Umbilical cord (tissue), 2 donors: ENCODE measurements at places on chromosomes 7 and 10.
A peak's percentile ranks its signal among the peaks of the same experiment; 100 is the strongest.

- no peak for DNase-seq
These were observed 97.2 kb downstream of the DOCK4 start for GRCh38 chr7:112108981-112109380.

DNA sequence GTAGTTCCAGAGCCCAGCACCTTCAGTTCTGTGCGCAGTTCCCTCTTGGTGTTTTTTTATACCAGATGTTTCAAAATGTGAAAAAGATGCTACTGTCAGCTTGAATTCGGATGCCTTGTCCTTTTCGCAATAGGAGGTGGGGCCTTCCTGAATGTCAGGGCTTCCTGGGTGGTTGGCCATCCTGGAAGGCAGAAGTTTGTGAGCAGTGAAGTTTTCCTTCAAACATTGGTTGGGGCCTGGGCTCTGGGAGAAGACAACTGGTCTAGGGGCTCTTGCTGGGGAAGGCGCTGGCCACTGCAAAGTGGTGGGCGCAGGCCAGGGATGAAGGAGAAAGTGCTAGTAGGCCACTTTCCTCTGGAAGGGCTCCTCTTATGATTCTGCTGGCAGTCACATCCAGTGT lies 56.8 kb upstream of the JAZF1 start:
- no peak for DNase-seq

DNA sequence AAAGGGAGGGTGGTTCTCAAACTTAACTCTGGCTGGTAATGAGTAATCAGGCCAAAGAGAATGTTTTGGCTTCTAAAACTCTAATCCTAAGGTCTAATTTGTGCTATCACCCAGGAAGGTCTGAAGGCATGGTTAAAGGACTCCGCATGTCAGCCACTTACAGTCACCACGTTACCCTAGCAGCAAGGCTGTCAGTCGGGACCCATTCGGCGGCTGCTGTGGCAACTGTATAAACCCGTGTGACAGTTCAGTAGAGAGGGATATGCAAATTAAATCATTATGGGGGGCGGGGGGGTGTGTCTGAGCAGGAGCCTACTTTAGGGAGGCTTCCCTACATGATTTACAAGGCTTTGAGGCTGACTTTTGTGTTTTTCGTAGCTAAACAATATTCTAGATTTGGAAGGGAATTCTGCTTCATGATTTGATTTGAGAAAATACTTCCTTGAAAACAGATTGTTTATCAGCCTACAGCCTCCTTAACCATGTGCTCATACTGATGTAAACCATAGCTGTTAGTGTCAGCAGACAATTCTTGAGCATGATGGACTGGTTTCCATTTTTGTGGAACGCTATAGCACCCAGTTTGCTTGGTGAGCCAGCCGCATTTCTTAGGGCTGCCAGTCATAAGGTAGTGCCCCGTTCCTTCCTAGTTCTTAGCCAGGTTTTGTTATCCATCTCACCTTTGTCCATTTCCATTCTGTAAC lies 284.4 kb downstream of the USP6NL start:
- no peak for DNase-seq

GRCh38 chr10:131178521-131179331 lies 132.8 kb downstream of the TCERG1L start:
- DNase-seq, result no peak

DNA sequence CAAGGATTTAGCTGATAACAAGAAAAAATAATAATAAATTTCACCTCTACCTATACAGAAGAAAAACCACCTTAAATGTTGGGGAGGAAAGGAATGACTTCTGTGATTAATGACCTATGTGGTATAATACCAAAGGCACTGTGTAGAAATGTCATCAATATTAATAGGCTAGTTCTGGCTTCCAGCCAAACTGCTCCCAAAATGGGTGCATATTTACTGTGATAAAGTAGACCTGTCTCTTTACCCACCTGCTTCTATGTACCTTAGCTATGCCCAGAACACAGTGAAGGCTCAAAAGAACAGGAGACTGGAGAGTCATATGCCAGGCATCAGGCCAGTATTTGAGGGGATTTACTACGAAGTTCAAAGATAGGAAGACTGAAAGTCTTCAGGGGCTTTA lies 76.0 kb downstream of the ATE1 start:
- peak; percentile 57 for DNase-seq

GRCh38 chr7:112422842-112423496 lies 27.3 kb upstream of the IFRD1 start:
- DNase-seq, result peak; percentile 73

- no peak for DNase-seq
These were observed 82.9 kb downstream of the GRID1 start for GRCh38 chr10:86283466-86284287.

DNA sequence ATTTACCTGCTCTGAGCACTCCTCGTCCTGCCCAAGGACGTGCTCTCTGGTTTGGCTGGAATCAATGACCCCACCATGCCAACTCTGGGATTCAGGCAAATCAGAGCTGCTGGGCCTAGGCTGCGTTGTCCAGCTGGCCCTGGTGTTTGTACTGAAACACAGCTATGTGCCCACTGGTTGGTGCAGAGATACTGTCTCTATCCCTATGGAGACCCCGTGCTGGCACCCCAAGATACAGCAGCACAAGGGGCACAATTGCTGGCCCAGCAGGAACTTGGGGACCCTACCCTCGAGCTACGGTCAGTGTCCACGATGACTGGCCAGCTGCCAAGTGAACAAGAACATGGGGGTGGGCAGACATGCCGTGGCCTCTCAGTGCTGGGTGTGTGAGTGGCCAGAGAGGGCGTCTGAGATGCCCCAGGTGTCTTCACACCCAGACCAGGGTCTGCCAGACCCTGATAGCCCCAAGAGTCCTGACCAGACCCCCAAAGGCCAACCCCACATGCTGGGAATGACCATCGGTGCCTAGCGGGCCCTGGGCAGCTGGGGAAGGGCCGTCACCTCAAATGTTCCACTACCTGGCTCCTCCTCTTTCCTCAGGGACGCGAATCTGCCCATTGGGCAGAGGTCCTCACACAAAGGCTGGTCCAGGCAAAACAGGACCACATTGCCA lies 79.3 kb upstream of the ZNF479 start:
- DNase-seq, result no peak

- DNase-seq, result peak; percentile 88
These were observed 151.4 kb downstream of the CDH23 start for GRCh38 chr10:71547876-71548846.

DNA sequence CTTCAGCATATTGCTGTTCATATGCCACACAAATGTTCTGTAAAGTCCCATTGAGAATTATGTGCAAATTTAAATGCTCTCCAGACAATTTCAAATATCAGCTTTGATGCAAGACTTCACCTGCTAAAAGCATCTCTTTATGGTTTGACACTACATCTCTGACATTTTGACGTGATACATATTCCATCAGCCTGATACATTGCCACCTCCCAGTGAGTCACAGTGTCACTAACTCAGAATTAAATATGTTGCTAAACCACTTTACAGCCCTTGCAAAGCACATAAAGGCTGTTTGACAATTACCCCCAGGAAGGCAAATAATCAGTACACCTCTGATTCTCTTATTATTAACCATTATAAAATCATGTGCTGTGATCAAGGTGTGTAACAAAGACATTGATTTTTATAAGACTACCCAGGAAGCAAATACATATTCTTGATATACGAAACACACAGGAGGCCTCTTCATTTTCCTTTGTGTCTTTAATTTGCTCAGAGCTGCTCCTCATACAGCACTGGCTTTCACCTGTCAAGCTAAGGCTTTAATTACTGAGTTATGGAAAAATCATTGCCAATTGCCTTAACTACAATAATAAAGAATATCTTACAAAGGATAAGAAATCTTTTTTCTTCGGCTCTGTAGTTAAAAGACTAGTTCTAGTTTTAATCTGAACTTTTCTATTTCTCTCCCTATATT lies 547.5 kb upstream of the C7orf33 start:
- DNase-seq, result no peak

DNA sequence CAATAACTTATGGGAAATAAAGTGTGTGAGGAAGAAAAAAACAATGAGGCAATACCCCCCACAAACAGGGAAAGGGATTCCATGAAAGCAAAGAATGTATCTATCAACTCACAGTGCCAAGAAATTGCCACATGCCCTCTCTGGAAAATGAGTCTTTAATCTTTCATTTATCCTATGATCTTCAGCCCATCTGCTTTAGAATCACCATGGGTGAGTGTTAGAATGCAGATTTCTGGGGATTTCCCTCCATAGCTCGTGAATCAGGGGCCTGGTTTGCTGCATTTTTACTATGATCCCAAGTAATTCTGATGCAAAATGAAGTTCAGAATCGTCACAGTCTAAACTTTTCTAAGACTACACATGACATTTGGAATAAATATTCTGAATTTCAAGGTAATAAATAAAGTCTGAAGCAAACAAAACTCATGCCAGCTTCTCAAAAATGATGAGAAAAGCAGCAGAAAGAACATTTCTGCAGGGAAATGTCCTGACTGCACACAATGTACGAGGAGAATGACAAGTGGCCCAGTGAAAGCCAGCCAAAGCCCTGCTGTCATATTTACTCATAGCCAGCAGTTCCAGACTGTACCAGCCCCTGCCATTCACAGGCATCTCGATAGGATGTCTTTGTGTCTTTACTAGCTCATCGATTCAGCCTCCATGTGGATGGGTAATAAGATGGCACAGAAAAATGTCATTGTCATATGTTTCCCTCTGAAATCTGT lies 167.1 kb downstream of the ELMO1 start:
- no peak for DNase-seq

GRCh38 chr10:71396084-71396710 lies 523 bp upstream of the CDH23 start:
- DNase-seq, result peak; percentile 75

DNA sequence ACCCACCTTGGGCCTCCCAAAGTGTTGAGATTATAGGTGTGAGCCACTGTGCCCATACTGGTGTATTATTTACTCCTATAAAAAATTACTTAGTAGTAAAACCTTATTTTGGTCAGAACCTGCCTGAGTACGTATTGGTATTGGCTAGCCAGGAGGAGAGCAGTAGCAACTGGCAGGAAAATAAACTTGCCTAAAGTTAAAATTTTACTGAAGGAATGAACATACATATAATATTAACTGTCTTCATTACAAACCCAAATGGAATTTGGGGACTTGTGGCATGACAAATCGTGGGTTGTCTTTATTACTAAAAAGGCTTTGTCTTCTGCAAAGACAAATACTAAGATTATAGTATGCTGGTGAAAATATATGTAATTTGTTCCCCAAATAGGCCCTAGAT lies 8.4 kb downstream of the RAB18 start:
- no peak for DNase-seq

- DNase-seq, result peak; percentile 3
These were observed 626.9 kb downstream of the ZWINT start for GRCh38 chr10:55734112-55734511.

DNA sequence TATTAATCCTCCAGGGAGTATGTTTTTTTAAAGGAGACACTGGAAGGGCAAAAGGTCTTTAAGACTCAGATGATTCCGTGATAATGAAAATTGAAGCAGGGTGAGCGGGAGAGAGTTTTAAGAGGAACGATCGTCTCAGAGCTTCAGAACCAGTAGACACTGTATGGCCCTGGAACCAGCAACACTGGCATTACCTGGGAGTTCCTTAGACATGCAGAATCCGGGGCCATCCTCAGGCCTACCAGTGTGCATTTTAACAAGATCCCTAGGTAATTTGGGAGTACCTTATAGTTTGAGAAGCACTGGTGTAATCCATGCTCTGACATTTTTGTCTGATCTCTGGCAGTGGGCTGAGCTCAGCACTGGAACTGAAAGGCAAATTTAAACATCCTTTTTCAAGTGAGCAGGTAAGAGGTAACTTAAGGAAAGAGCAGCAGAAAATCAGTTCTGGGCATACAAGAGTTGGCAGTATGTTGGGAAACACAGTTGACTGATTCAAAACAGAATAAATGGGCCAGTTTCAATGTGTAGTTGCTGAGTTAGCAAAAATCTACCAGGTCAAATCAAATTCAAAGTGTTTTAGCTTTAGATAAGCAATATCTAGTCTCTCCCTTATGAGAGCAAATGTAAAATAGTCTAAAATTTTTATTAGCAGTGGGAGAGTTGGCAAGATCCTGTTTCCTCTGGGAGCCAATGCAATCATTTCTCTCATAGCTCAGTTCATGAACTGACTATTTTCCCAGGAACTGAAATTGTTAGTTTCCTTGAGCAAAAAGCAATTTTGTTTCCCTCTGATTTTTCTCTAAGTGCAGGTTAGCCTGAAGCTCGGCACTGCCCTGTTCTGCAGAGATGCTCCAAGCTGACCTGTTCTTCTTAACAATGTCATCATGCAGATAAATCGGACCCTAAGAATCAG lies 97.2 kb upstream of the ELMO1 start:
- DNase-seq, result peak; percentile 24

- DNase-seq, result no peak
These were observed 79.5 kb upstream of the CAV2 start for GRCh38 chr7:116420003-116420402.

DNA sequence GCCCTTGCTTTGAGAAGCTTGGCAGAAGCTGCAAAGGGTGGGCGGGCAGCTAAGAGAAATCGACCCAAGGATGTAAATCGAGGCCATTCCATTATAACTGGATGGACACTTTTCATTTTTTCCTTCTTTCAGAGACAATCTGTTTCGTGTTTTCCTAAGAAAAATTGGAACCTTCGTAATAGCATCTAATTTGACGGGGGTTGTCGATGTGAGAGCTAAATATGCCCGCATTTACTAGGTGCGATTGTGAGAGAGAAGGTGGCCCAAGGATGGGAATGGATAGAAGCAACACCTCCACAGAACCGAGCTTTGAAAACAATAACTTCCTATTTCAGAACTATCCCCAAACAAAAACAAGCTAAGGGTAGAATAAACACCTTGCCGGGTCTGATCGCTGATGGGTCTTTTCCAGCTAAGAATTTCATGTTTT lies 848 bp upstream of the HOXA4 start:
- no peak for DNase-seq

- DNase-seq, result no peak
These were observed 162.1 kb upstream of the TCERG1L start for GRCh38 chr10:131473645-131474044.
